DMS79 (cell line): ENCODE measurements at places on chromosomes 13 and 19.

DNA sequence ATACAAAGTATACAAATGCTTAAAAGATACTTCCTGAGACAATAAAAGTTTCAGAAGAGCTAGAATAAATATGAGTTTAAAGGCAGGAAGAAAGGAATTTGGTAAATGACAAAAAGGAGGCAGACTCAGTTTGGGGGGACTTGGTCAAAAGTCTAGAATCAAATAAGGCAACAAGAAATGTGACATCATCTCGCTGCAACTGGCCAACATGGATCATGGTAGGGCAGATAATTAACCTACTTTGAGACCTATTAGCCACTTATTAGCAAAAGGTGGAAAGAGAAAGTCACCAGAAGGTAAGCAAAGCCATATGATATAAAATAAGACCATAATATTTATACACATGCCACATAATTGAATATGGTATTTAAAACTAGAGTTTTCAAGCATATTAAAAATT, 5.3 kb downstream of the USP12 start:
- DNase-seq = no peak

GRCh38 chr13:76489274-76489673, 396.9 kb downstream of the KCTD12 start:
- no peak for DNase-seq

DNA sequence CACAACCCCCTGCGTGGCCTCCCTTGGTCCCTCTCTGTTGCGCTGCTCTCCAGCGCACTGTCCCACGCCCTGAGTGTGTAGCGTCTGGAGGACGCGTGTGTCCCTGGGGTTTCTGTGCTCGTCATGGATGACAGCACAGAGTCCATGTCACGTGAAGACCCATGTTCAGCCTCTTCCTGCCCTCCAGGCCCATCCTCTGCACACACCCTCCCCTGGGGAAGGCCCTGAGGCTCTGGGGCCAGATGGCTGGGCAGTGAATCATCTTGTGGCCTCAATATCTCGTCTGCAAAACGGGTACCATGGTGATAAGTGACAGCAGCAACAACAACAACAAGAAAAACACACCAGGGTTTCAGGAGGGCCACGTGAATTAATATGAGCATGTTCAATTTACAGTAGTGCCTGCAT, 71.5 kb upstream of the ARHGEF7 start:
- DNase-seq = no peak

GRCh38 chr13:102311419-102311796, 90.4 kb downstream of the FGF14 start:
- no peak for DNase-seq

DNA sequence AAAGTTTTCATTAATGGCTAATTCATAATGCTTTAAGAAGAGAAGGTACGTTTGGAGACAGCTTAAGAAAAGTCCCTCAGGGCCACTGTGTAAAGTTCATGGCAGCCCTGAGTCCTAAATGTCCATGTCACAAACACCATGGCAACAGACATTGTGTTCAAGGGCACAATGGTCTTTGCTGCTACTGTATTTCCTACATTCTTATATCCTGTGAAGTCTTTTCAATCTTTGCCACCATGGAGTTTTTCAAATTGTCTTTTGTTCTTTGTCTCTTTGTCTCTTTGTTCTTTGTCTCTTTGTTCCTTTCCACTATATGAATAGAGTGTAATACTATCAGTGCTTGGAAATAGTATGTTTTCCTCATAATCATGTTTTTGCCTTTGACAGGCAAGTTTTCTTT, 178.8 kb downstream of the VWA8 start:
- no peak for DNase-seq

DNA sequence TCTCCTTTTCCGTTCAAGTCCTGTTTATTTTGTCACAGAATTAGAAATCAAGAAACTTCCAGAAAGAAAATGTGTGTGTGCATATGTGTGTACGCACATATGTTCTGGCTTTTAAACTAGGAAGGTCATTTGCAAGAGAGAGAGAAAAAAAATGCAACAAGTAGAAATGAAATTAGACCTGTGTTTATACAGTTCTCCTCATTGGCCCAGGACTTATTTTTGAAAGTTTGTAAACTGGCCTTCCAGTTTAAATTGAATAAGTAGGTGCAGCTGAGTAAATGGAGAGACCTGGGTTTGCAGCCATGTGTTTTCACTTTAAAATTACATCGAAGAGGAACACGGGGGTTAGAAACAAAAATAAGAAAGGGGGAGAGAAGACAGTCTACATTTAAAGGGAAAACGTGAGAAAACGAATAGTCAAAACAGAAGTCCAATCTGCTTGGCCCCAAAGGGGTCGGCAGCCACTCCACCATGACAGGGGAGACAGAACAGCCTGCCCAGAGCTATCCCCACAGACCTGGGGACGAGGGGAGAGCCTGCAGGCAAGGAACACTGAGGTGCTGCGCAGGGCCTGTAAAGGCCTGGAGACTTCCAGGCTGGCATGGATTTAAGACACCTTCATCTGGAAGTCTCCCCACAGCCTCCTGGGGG, 216.8 kb upstream of the MAB21L1 start:
- DNase-seq = no peak

DNA sequence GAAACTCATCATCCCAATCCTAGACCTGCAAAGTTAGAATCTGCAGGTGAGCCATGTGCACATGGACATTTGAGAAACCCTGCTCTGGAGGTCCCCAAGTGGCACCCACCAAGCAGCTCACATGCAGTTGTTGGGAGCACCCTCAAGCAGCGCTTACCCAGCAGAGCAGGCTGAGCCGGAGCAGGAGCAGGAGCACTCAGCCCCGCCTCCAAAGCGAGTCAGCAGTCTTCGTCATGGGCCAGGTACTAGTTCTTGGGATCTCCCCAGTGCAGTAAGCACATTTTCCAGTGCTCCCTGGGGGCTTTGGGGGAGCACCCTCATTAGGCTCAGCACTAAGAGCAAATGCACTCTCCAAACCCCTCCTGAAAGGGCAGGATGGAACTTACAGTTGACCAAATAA, 572.7 kb downstream of the IRS2 start:
- no peak for DNase-seq

DNA sequence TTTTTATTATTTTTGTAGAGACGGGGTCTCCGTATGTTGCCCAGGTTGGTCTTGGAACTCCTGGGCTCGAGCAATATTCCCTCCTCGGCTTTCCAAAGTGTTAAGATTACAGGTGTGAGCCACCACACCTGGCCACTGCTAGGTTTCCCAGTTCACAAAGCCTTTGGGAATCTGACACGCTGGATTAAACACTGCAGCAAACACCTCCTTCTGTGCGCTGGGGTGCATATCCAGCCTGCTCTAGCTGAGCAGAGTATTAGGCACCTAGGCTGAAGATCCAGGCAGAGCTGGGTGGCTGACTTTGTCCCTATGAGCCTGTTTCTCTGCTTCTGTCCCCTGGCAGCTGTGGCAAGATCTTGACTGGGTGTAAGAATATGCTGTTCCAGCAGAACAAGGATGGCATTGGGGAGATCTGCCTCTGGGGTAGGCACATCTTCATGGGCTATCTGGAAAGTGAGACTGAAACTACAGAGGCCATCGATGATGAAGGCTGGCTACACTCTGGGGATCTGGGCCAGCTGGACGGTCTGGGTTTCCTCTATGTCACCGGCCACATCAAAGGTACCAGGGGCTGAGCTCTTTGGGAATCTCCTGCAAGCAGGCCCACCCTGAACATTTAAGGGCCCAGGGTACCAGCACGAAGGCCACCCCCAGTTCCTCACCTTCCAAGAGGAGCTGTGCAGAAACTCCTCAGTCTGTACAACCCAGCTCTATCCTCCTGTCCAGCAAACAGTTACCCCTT, 49.8 kb downstream of the ACSBG2 start:
- no peak for DNase-seq

- no peak for DNase-seq
Measured at GRCh38 chr19:7348587-7349230, at the start of gene ARHGEF18. ARHGEF18 (plus strand) TSS chr19:7348937; CDS start chr19:7362891, 13,954 bp downstream.

- no peak for DNase-seq
Measured at GRCh38 chr13:36736119-36736726, 62.4 kb downstream of the SERTM1 start.

DNA sequence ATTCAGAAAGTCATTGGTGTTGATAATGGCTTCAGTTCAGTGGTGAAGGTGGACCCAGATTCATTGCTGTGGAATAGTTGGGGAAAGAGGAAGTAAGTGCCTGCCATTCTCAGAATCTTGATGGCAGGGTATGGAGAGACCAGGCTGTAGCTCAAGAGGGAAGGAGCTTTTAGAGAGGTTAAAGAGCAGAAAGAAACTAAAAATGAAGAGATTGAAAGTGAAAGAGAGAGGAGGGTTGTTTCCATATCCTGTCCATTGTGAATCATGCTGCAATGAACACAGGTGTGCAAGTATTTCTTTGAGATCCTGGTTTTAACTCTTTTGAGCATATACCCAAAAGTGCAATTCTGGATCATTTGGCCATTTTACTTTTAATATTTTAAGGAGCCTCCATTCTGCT, 12.5 kb downstream of the GJB6 start:
- DNase-seq = no peak

DNA sequence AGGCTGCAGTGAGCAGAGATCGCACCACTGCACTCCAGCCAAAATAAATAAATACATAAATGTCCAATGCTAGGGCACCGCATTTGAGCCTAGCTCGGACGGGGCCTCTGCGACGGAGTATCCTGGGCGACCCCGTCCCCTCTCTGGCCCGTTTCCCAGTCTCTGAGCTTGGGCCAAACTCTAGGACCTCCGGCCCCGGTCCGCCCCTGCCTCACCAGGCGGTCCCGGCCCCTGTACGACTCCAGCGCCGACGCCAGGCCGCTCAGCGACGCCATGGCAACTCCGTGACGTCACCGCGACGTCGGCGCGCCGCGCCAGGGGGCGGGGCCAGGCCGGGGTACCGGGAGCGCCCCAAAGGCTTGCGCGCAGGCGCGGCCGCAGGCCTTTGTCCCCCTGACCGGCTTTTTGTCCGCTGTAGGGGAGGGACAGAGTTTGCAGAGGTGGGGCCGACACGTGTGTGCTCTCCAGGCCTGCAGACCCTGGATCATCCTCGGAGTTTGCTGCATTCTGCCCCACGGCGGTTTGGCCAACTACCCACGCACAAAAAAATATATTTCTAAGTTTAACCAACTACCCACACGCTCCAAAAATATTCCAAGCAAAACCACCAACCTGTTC, at the start of gene PEX11G:
TSS of gene PEX11G (minus strand) at position 300 of the 618 bp plus-strand sequence. CDS start at position 275, 25 bp downstream.
- DNase-seq = peak; percentile 68

GRCh38 chr19:51163257-51163656, 21.2 kb downstream of the SIGLEC7 start:
- DNase-seq = no peak

DNA sequence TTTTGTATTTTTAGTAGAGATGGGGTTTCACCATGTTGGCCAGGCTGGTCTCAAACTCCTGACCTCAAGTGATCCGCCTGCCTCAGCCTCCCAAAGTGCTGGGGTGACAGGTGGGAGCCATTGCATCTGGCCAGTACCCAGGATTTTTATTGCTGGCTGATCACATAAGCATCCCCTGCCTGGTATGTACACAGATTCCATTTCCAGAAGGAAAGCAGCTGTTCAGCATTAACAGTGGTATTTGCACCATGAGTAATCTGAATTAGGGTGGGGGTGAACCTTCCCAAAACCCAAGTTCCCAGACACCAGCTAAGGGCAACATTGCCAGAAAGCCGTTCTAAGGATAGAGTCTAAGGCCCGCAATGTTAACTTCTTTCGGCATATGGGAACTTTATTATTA, 7.3 kb downstream of the ZNF555 start:
- no peak for DNase-seq

DNA sequence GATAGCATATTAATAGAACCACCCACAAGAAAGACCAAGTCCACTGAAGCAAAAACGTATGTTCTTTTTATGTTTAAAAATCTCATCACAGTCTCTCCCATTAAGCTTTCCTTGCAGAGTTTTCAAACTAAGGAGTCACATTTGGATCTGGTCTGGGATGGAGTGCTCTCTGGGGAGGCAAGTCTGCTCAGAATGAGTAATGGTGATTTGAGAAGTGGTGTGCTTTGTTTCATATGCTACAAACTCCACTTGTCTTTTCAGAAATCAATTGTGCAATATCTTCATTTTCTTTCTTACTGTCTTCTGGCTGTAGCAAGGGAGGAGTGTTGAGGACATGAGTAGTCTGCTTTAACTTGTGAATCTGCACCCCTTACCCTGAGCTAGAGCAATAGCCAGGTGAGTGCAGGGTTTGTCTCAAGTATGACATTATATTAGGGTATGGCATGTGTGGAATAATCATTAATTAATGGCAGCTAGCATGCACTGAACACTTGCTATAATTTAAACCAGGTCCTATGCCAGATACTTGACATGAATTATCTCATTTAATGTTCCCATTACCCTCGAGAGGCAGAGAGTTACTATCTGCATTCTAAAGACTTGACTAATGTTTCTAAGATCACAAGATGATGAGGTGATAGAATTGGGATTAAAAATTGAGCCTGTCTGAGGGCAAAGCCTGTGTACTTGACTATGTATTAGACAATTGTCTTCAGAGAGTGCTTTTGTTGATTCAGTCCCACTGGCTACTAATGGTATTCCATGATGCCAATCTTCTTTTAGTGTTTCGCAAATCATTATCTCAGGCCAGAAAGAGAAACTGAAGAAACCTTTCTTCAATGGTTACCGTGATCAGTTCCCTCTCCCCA, 171.8 kb downstream of the GPC6 start:
- DNase-seq = no peak

DNA sequence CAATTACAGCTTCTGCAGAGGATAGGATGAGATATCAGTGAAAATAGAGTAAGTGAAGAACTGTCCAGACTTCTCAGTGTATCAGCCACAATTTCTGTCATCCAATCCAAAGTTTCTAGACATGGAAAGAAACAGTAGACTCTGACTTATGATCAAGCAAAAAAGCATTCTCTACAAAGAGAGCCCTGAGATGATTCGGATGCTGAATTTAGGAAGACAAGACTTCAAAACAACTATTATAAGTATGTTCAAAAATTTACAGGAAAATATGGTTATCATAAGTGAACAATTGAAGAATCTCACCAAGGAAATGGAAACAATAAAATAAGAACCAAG, 238.2 kb upstream of the IRS2 start:
- DNase-seq = no peak

DNA sequence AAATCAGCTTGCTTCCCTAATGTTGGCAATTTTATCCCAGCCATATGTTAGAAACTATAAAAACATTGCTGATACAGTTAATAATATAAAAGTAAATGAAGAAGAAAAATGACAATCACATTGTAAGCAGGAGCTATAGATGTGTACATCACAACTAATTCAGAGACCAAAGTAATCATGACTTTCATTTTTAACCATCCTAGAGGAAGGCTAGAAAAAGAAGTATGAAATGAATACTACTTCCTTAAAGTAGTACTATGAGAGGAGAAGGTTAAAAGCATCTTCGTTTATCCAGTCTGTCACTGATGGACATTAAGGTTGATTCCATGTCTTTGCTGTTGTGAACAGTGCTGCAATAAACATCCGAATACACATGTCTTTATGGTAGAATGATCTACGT, 135.5 kb downstream of the IRS2 start:
- DNase-seq = no peak

- DNase-seq = no peak
Measured at GRCh38 chr19:32928806-32929205, 43.0 kb downstream of the CEP89 start.

DNA sequence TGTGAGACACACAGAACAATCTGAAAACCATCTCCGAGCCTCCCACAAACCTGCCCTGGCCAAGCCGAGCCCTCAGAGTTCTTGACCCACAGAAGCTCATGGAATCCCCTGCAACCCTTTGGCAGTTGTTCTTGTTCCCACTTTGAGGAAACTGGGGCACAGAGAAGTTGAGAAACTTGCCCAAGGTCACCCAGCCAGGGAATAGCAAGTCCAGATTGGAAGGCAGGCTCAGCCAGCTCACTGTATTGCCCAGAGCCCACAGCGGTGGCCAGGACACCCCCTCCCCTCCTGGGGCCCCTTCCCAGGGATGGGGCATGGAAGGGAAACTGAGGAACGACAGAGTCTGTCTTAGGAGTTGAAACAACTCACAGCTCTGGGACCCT, 1.8 kb downstream of the ZSWIM4 start:
- no peak for DNase-seq

- no peak for DNase-seq
Measured at GRCh38 chr19:18840288-18841267, 8.8 kb downstream of the UPF1 start.
